RKO (cell line): ENCODE measurements at places on chromosomes 2 and 18.
A peak's percentile ranks its signal among the peaks of the same experiment; 100 is the strongest.

- no peak for DNase-seq
Measured at GRCh38 chr2:238290091-238290509, 1.7 kb upstream of the PER2 start.

DNA sequence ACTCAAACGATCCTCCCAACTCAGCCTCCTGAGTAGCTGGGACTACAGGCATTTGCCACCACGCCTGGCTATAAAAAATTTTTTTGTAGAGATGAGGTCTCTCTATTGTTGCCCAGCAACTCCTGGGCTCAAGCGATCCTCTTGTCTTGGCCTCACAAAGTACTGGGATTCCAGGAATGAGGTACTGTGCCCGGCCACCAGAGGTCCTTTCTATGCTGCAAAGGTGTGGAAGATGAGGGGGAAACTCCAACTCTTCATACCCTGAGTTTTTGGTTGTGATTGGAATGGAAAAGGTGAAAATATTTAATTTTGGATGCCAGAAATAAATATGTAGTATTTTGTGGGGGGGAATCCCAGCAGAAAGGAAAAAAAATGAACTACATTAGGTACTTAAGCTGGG lies 36.0 kb downstream of the MRPL33 start:
- DNase-seq = peak; percentile 18

- DNase-seq = no peak
Measured at GRCh38 chr18:66193938-66194337, 410.0 kb downstream of the CDH19 start.

DNA sequence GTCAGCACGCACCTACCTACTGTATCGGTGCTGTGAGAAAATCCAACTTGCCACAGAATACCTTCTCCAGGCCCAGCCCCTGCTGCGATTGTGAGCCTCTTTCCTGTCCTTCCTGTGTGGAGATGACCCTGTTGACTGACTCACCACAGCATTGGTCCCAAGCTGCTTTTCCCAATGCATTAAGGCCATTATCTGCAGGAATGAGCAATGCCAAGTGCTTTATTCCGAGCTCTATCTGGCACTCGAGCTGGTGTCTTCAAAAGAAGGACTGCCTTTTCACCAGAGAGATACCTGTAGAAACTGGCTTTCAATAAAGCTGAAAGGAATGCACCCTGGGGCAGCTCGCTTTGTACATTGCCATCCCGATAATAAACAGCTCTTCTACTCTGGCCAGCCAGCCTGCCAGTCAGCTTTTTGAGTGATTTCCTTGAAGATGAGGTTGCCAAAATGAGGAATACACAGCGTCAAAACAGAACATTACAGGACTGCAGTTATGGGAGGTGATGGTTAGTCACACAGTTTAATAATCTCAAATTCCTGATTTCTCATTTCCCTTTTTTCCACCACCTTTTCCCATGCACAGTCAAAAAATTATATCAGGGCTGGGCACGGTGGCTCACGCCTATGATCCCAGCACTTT lies 8.3 kb upstream of the RNF103 start:
- peak; percentile 4 for DNase-seq

GRCh38 chr18:28407681-28408080 lies 230.8 kb upstream of the CDH2 start:
- DNase-seq = no peak
